Brain (organoid and tissue), 16 donors: ENCODE measurements at places on chromosomes 2 and 18.

DNA sequence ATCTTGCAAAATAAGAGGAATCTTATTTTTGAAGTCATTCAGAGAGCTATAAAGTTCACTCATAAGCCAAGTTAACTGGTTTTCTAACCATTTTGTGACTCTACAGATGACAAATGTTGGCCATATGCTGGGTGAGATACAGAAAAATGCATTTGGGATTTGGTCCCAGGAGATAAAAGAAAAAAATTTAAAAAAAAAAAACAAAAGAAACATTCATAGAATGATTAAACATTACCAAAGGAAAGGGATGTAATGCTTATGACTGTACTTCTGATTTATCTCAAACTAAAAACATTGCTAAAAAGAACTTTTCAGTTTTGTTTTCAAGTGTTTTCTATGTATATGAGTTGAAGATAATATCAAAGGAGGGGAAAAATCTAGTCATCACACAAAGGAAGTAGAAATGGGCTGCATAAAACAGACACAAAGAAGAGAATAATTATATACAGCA is 43.1 kb downstream of the PELI1 start:
- DNase-seq, result no peak

DNA sequence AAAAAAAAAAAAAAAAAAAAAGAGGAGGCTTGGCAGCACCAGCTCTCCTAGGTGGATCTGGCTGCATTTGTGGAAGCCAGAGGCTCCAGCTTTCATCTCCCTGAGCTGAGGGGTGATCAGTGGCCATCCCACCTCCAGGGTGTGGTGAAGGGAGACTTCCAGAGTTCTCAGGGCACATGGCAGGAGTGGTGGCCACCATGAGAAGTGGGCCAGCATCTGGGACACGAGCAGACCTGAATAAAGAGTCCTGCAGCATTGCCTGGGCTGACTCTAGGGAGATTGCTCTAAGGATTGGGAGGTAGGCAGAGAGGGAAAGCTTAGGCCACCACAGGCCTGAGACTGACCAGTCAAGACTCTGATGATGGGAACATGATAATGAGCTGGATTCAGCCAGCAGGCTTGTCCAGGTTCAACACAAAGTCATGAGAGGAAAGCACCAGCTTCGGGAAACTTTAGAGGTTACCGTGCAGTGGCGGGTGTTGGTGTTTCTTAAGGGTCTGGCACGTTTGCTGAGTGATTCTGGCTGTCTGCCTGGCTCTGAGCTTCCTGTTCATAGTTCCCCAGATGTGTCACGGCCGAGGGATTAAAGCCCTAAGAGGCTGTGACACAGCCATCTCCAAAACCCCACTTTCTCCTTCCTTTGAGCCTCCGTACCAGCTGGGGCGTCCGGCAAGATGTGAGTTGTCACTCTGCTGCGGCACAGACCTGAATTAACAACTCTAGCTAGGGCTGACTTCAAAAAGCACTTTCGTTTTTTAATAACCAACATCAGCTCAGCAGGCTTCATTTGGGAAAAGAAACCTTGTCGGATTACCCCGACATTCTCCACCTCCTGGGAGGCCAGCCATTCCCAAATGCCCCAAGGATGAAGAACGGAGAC is 38.3 kb upstream of the IL1R1 start:
- DNase-seq, result no peak

DNA sequence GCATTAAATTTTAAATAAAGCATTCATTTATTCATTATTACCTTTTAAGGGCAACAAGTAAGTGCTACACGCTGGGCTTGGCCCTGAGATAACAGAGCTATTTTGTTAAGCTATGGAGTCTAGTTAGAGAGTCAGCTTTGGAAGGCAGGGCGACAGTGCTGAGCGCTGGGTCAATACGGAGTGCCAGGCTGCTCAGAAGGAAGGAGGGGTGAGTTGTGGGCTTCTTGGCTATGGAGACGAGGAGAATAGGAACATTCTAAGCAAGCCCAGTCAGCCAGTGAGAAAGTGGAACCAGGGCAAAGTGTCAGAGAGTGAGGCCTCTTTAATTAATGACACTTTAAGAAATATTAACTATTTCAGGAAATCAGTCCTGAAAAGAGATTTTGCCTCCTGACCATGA is 288.4 kb downstream of the LRRTM1 start:
- no peak for DNase-seq

- no peak for DNase-seq
Observed at GRCh38 chr2:70657246-70657645, 103.6 kb upstream of the TGFA start.

DNA sequence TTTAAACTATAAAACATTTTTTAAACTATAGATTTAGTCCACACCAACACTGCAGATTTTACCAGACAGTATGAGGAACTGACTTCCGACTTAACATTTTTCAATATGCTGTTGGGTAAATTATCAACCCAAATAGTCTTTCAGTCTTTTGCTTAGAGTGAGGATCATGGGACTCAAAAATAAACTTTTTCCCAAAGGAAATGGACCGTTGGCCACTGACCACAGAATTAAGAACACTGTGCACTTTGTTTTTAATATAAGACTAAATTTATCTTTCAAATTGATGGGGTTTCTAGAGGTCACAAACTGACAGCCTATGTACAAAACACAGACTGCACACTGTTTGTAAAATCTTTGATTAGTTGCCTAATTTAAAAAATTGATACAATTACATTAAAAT is 44.9 kb downstream of the FIGN start:
- DNase-seq, result no peak

DNA sequence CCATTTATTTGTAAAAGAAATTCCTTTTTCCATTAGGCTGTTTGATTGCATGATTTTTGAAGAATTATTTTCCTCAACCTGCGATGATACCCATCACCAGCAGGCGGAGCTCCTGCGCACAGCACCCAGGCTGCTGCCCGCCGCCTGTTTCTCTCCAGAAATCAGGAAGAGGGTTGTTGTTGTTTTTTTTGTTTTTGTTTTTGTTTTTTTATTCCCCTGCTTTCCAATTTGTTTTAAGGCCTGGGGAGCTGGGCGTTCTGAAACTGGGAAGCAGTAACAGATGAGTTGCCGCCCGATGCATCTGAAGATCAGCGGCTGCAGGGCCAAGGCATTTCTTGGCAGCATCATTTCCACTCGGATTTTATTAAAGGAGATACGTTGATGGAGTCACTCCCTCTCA is 132.1 kb downstream of the MBP start:
- DNase-seq, result peak; percentile 48
